Hematopoietic multipotent progenitor cell (in vitro differentiated cells): ENCODE measurements at places on chromosomes 5 and 9.

GRCh38 chr9:26833792-26834191, 58.8 kb downstream of the CAAP1 start:
- no peak for DNase-seq

GRCh38 chr9:13728917-13729811, 449.7 kb upstream of the MPDZ start:
- DNase-seq, result no peak

GRCh38 chr9:690517-691111, 150.9 kb upstream of the DMRT1 start:
- DNase-seq, result no peak

- DNase-seq, result no peak
Measured at GRCh38 chr9:36317766-36318165, 59.5 kb upstream of the GNE start.

DNA sequence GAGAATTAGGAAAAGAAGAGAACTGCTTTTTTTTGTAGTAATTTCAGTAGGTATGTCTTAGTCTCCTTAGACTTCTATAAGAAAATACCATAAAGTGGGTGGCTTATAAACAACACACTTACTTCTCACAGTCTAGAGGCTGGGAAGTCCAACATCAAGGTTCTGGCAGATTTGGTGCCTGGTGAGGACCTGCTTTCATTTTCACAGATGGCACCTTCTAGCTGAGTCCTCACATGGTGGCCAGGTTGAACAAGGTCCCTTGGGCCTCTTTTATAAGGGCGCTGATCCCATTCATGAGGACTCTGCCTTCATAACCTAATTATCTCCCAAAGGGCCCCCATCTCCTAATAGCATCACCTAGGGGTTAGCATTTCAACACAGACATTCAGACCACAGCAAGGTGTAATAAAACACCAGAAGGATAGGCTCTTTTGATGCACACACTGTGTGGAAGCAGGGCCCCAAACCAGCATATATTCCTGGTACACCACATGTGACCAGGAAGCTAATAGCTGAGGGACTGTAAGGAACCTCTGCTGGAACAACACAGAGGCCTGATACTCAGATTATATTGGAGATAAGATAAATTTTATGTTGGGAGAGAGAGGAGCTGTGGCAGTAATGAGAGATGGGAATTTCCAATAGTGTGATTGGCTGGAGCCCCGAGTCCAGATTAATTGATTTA, 384.9 kb downstream of the RAB3C start:
- no peak for DNase-seq

DNA sequence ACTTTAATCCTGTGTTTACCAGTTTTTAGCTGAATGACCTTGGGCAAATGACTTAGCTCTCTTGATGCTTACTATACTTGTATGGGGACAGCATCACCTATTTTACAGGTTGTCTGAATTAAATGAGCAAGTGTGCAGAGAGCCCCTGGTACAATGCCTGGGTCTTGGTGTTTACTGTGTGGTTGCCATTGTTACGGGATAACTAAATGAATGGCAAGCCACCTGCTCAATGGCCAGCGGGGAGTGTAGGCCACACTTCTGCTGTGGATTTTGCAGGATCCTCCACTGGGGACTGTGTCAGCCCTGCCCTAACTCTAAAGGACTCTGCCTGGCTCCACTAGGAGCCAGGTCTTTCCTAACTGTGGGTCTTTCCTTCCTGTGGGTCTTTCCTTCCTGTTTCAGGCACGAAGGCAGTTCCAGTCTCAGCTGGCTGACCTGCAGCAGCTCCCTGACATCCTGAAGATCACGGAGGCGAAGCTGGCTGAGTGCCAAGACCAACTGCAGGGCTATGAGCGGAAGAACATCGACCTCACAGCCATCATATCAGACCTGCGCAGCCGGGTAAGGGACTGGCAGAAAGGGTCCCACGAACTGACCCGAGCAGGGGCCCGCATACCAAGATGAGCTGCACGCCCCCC, 10.3 kb upstream of the GLE1 start:
- DNase-seq, result peak; percentile 95

GRCh38 chr9:3526997-3527940, 1.5 kb upstream of the RFX3 start:
- peak; percentile 11 for DNase-seq

GRCh38 chr9:117644133-117644931, 59.9 kb upstream of the TLR4 start:
- peak; percentile 49 for DNase-seq

GRCh38 chr5:74143721-74144330, 496.7 kb downstream of the ENC1 start:
- no peak for DNase-seq

- peak; percentile 12 for DNase-seq
Measured at GRCh38 chr9:106860721-106861639, 2.0 kb upstream of the ZNF462 start.

DNA sequence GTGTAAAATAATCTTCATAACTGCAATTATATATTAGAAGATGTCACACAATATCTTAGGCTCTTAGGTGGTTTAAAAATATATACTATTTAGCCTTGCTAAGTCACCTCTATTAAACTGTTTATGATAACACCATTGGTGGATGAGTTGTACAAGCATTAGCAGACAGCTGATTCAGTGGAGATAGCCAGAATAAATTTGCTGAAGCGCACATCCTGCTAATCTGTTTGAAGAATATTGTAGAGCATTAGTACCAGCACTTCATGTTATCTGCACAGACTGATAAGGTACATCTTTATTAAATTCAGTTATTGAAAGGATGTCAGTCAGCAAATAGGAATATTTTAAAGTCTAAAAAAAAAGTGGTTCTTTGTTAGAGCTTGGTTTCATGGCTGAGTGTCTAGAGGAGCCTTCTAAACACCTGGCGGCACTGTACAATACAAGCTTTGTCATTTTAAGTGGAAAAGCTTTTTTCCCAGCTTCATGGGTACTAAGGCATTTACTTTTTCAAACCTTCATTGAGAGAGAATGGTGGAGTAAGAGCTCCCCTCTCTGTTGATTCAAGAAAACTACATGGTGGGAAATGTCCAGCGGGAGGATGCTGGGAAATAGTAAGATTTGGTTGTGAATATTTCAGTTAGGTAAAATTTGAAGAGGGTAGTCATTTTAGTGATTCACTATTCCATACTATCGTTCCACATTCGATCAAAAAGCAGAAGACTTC, 275.1 kb downstream of the SLF1 start:
- DNase-seq, result no peak
